ENCODE measurements at places on chromosomes 16 and 17.

- no peak for DNase-seq
Measured at GRCh38 chr17:3755335-3756030, 31.8 kb downstream of the HASPIN start.

GRCh38 chr17:20028443-20028842 lies 19.3 kb downstream of the SPECC1 start:
- no peak for DNase-seq

DNA sequence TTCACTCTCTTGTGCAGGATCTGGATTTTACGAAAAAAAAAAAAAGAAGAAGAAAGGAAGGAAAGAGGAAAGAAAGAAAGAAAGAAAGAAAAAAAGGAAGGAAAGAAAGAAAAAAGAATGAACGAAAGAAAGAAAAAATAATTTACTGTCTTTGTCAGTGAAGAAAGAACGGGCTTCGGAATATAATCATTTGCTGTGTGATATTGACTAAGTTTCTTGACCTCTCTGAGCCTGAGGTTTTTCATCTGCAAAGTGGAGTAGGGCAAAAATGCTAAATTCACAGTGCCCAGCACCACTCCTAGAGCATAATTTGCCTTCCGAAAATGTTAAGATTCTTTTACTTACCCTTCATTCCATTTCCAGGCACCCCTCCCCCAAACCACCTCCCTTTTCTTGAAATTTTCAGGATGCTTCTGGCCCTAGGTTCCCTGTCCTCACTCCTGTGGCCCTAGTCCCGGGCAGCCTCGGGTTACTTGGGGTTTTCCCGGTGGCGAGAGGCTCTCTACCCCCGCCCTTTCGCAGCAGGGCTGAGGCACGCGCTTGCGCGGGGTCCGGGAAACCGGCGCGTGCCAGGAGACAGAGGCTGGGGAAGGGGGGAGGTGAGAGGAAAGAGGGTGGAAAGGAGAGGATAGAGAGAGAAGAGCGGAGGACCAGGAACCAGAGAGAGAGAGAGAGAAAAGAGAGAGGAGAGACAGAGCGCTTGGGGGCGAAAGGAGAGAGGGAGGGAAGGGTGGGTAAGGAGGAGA lies at the start of gene CNTNAP1:
TSS of gene CNTNAP1 (plus strand) at position 556 of the 746 bp plus-strand sequence. CDS start 299 bp downstream, outside the sequence.
- DNase-seq, result peak; percentile 51

DNA sequence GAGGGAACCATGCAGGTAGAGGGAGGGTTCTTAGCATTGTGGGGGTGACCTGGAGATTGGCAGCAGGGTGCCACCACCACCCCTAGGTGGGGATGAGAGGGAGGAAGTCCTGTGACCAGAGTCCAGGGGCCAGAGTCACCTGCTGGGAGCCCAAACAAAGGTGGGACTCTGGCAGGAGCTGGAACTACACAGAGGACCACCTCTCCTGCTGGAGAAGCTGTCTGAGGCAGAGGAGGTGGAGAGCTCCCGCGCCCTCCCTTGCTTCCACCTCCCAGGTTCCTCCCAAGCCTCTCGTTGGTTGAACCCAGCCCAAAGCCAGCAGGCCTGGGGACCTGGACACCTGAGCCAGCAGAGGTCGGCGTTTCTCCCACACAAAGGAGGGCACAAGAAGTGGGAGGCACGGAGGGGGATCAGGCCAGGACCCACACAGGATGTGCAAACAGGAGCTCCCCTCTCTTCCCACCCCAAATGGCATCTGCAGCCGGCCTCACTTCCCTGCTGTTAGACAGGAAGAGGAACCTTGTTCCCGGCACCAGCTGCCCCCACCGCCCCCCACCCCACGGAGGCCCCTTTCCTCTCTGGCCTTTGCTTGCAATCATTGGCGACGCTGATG lies 154.6 kb downstream of the SEC14L1 start:
- DNase-seq, result no peak

- no peak for DNase-seq
Measured at GRCh38 chr17:67801626-67802175, 23.6 kb upstream of the BPTF start.

DNA sequence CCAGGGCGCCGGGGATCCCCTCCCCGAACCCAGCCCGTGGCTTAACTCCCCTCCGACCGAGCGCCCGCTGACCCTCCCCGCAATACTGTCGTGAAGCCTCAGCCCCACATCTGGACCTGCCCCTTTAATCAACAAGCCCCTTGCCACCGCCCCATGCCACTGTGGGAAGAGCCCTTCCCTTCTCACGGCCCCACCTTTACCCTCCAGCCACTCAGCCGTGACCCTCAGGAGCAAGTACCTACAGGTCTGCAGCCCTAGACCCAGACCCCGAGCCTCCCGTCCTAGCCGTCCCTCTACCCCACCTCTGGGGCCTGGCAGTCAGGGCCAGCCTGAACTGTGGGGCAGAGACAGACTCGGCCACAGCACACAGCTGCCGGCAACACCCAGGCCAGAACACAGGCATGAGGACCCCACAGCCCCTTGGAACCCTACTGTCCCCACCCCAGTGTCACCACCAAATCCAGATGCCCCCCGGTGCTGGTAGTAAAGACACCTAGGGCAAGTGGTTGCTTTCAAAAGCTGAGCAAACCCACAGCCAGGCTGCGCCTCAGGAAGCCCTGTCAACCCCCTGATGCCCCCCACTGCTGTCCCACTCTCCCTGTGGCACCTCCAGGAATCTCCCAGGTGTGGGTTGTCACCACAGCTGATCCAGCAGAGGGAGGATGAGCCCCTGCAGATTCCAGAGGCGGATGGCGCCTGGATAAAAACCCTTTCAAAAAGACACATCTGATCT lies 1.4 kb downstream of the NXPH3 start:
- no peak for DNase-seq

GRCh38 chr16:15427648-15428239 lies 6.6 kb upstream of the BMERB1 start:
- DNase-seq, result peak; percentile 74

DNA sequence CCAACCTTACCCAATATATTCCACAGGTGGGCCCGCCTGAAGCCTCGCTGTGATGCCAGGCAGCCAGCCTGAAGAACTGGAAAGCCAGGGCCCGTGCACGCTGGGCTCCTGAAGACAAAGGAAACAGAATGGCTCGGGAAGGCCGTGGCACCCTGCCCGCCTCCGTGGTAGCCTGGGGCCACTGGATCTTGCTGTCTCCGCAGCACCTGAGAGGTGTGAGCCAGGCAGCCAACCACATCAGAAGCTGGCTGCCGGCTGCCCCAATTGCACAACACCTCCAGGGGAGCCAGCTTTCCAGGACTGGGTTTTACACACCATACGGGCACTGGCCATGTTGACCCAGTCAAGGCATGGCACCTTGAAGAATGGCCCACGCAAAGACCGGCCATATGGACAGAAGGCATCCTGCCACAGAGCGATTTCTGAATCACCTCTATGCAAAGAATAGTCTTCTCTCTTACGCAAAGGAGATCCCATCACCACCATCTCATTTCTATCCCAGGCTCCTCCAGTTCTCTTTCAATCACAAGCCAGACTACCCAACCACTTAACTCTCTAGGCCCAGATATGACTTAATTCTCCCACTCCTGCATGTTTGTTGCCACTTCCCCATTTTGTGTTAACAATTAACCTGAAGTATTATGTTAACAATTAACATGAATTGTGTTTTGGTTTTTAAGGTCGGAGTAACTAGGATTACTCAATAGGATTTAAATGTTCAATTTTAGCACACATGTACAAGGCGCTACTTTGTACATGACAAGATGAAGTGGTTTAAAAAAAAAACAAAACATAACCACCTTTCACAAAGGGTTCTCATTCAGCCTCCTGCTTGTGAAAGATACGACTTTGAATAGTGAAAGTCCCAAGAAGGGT lies 32.1 kb downstream of the ZFHX3 start:
- no peak for DNase-seq

GRCh38 chr17:6793748-6794493 lies 17.9 kb downstream of the FBXO39 start:
- DNase-seq, result no peak
